ENCODE measurements at places on chromosomes 13 and 19. TPM values are rescaled to one million over a fixed set of nuclear protein-coding genes. Genes with fewer than 3 reads are reported as not detected.

DNA sequence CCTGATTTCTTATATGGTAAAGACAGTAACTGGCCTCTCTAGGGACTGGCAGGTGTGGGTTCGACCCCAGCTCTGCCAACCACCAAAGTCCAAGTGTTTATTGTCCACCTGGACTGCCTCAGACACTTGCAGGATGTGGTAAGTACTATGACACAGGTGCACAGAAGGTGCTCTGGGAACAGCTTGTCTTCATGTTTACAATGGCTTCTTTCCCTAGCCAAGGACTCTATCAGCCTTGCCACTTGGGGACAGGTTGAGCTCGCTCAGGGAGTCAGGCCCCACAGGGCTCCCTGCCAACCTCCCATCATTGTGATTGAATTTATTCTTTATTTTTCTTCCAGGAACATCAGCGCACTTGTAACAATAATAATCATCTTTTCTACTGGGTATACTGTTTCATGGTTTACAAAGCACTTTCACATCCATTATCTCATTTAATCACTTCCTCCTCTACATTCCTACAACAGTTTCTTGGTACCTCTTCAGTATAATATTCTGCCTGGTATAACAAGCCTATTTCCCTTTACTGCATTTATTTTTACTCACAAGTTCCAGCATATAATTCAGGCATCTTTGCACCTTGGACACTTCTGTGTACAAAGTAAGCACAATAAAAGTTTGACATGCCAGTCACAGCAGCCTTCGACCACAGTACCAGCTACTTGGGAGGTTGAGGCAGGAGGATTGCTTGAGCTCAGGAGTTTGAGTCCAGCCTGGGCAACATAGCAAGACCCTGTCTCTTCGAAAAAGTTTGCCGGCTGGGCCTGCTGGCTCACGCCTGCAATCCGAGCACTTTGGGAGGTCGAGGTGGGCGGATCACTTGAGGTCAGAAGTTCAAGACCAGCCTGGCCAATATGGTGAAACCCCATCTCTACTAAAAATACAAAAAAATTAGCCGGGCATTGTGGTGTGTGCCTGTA lies 24.2 kb upstream of the GATAD2A start:
- peak; percentile 30 for DNase-seq

- no peak for DNase-seq
Observed at GRCh38 chr19:10737722-10738121, 19.8 kb downstream of the DNM2 start.

- no peak for DNase-seq
Observed at GRCh38 chr19:5339950-5340636, 519 bp downstream of the PTPRS start.

DNA sequence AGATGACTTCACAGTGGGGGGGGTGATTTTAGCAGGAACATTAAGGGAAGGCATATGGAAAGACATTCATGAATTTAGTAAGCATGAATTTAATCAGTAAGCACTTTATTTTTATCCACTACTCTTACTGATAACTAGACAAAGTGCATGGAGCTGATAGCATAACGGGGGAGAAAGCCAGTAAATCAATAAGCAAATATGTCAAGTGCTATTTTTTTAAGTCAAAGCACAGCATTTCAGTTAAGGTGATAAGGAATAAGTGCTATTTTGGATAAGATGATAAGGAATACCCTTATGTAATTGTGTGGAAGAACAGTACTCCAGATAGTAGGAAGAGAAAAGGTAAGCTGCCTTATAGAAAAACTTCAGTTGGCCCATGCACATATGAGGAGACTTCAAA lies 19.4 kb downstream of the UFM1 start:
- DNase-seq: no peak

GRCh38 chr13:112958127-112958989 lies 10.7 kb upstream of the MCF2L start:
- peak; percentile 59 for DNase-seq

DNA sequence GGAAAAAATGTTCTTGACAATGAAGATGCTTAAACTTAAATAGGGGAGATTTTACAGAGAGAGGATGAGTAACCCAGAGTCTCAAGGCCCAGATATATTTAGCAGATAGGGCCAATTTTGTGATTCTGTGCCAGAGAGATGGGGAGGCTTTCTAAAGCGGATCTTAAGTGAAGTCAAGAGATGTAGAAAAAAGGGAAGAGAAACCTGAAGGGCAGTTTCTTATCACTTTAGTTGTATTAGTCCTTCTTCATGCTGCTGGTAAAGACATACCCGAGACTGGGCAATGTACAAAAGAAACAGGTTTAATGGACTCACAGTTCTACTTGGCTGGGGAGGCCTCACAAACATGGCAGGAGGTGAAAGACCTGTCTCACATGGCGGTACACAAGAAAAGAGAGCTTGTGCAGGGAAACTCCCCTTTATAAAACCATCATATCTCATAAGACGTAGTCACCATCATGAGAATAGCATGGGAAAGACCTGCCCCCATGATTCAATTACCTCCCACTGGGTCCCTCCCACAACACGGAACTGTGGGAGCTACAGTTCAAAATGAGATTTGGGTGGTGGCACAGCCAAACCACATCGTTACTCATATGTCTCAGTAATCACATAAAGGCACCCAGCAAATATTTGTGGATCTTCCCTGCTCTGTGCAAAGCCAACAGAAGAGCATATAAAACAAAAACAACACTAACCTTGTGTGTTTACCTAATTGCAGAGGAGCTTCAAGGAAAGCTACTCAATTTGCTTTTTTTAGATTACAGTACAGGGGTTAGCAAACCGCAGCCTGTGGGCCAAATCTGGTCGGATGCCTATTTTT lies 102.6 kb upstream of the MYCBP2 start:
- no peak for DNase-seq

- DNase-seq: no peak
Observed at GRCh38 chr13:44135566-44135965, 238.1 kb upstream of the SERP2 start.

DNA sequence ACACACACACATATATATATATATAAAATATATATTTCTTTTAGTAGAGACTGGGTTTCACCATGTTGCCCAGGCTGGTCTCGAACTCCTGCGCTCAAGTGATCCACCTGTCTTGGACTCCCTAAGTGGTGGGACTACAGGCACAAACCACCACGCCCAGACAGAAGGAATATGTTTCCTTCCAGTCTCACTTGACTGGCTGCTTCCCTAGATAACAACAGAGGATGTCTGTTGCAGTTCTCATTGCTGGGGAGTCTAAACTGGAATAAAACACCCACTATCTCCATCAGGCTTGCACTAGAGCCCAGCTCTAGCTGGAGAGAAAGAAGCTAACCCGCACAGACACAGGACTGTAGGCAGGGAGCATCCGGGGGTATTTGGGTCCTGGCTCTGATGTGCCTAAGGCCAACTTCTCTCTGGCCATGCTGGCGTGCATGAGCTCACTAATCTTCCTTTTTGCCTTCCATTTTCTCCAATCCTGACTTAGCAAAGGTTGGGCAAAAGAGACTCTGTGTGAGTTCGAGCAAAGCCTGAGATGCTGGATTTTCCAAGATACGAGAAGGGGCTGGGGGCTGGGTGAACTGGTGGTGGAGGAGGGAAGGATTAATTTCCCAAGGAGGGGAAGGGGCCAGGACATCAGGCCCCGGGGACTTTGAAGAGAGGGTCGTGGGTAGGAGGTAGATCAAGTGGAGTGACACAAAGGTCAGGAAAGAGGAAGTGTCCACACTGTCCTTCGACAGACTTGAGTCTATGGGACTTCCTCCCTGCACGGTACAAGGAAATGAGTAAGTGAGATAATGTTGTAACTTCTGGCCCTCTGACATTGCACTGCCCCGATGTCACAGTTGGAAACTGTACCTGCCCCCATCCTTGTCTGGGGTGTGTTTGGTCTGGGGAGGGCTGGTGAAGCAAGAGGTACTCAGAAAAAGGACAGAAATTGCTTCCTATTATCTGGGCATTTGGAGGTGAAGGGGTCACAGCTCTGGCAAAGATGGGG lies 22.5 kb upstream of the ALOX5AP start:
- peak; percentile 55 for DNase-seq

DNA sequence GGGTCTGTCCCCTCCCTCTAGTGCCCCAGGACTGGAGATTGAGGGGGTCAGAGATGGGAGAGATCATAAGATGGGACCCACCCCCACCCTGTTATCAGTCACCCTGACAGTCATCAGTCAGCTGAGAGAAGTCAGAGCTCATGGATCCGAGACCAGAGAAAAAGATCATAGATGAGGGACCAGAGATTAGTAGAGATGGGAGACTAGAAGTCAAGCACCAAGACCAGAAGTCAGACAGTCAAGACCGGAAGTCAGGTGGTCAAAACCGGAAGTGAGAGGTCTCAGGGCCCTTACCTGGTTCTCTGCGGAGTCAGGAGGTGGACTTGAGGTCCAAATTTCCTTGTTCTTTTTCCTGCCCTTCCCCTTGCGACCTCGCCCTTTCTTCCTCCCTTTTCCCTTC lies 7.0 kb downstream of the COL5A3 start:
- no peak for DNase-seq

- DNase-seq: no peak
Observed at GRCh38 chr19:5681391-5682106, 722 bp downstream of the HSD11B1L start.

- no peak for DNase-seq
Observed at GRCh38 chr19:39106194-39106593, 19.4 kb upstream of the PAK4 start.

- no peak for DNase-seq
Observed at GRCh38 chr13:73532987-73533510, 474.2 kb downstream of the KLF5 start.

- DNase-seq: no peak
Observed at GRCh38 chr13:33633701-33634545, 184.0 kb upstream of the RFC3 start.

DNA sequence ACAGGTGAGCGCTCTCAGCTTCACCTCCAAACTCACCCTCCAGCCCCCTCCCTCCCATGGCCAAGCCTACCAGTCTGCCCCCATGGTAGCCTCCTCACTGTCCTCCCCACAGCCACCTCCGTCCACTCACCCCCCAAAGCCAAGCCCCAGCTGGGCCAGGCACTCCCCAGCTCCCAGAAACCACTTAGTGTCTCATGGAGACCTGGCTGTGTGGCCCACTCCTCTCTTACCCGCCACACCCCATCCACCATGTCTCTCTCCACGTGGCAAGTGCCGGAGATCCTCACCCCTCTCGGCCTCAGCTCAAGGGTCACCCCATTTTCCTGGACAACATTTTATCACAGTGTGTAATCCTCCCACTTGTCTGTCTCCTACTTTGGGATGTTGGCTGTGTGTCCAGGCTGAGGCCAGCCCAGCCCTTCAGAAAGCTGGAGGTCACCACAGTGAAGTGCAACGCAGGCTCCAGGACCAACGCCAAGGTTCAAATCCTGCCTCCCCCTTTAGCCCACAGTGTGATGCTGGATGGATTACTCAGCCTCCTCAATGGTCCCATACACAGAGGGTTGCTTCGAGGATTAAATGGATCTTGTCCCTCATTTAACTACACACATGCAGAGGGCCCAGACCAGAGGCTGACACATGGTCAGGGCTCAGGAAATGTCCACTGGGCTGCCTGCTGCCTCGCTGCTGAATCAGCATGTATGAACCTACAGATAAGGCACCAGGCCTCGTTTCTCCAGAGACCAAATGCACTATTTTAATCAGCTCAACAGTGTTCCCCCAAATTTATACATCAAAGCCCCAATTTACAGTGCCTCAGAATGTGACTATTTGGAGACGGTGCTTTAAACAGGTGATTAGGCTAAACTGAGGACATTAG lies 71.3 kb downstream of the CEBPG start:
- no peak for DNase-seq

DNA sequence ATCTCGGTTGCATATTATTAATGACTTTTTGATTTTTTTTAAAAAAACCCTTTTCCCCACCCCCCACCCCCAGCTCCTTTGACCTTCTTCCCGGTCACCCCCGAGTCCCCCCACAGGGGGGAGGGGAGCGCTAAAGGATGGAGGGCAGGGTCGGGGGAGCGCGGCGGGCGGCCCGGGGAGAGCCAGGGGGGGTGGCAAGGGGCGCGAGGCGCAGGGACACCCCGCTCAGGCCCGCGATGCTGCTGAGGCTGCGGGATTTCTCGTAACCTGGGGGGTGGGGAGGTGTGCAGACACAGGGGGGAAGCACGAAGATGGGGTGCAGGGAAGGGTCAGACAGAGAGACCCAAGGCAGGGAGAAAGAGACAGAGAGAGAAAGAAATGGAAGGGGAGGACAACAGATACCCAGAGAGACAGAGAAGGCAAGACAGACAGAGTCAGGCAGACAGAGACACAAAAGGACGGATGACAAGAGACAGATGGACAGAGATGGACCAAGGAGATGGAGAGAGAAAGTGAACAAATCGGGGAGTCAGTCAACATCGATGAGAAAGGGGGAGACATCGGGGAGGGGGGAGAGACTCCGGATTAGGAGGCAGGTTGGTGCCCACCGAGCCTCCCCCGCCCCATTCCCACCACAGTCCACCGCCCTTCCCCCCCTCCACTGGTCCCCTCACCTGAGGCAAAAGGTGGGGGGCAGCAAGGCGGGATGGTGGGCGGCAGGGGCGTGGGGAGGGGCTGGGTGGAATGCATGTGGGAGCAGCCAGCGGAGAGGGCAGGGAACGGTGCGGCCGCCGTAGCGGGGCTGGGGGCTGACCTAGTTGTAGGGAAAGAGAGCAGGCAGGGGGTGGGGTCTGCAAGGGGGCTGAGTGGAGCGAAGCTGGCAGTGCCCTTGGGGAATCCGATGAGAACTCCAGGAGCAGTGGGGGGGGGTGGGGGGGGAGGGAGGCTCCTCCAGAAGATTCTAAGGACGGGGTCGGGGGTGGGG lies 14.2 kb downstream of the KCNC3 start:
- no peak for DNase-seq

DNA sequence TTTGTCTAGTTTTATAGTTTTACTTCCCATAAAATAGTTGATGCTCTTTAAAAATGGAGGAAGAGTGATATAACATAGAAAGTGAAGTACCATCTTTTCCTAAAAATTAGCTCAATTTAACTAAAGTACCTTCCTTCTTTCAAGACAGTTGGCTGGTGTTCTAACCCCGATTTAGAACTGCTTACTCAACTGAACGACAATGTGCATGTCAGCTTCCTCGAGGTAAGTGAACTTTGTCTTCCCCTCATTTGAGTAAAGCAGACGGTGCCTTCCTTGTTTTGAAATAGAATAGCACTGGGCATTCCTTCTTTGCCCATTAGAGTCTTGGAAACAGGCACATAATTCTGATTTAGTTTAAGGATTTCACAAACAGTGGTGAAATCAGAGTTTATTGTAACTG lies 1519.2 kb downstream of the EFNB2 start:
- DNase-seq: no peak

DNA sequence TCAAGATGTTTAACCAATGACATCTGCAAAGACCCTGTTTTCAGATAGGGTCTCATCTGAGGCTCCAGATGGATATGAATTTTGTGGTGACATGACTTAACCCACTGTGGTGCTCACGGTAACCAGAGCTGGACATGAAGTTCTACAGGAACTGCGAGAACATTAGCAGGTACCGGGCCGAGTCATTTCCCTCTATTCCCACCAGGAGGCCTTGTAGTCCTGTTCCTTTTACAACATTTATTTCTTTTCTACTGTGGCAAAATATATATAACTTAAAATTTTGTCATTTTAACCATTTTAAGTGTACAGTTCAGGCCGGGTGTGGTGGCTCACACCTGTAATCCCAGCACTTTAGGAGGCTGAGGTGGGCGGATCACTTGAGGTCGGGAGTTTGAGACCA lies 7.6 kb upstream of the TSPAN16 start:
- peak; percentile 70 for DNase-seq

- no peak for DNase-seq
Observed at GRCh38 chr19:35507561-35507960, 5.9 kb downstream of the DMKN start.

GRCh38 chr19:1265615-1266128 lies 3.5 kb upstream of the CIRBP start:
- DNase-seq: peak; percentile 54

The SELENOV gene
- total RNA-seq: not detected

The SAE1 gene
- total RNA-seq: 168 TPM

The ATCAY gene
- not detected for total RNA-seq

The GIPC3 gene
- total RNA-seq: 1.2 TPM

The DACH1 gene
- 2.9 TPM for total RNA-seq

Data from dermis blood vessel endothelial cell (primary cell).